Left lobe of liver (tissue), 2 donors: ENCODE measurements at places on chromosomes 16 and 17.
A peak's percentile ranks its signal among the peaks of the same experiment; 100 is the strongest.

DNA sequence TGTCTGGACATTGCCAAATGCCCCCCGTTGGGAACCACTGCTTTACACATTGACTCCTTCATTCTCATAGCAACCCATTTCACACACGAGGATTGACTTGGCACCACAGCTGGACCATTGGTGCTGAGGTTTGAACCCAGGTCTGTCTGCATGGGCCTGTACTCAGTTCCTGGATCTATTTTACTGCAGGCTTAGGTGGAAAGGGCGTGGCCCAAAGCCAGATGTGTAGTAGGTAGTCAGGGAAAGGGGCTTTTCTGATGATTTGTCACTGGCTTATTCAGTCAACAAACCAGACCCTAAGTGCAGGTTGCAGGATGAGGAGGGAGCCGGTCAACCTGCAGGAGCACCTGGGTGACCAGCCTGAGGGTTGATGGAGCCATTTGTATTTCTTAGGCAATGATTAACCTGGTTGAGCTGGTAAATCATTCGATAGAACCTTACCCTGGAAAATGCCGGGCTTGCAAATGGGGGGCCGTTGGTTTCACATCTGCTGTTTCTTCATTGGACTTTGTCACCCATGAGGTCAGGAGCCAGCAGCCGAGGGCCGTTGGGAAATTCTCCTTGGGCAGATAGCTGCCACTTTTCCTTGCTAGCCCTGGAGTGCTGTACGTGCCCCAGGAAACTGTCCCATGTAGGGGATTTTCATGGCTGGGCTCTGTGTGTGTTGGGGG, 104.4 kb downstream of the CMIP start:
- DNase-seq = peak; percentile 92

DNA sequence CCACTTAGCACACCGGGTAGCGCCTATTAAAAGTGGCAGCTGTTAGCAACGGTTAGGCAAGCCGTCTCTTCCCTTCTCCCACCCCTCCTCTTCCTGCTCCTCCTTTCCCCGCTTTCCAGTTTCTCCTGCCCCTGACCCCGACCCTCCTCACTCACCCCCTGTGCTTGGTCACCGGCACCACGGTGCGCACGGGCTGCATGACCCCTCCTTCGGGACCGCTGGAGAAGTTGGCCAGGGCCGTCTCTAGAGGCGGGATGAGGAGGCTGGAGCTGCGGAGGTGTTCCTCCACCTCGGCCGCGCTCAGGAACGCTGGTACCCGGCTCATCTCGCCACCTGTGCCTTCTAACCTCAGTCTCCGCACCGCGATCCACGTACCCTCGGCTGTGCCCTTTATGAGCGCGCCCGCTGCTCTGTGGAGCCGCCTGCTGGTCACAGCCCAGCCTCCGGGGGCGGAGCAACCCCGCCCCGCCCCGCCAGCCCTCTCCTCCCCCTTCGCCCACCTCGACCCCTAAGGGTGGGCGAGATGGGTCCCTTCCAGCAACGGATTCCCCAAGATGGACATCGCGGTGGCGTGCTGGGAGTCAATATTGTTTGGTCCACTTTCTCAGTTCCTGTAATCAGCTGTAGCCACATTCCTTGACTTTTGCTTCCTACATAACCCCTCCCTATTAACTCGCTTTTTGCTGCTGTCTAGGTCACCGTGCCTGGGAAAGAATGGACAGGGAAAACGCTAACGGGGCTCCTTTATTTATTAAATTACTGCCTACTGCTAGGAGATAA, at the start of gene CRYM:
Gene CRYM (minus strand): TSS at position 364 of the 780 bp plus-strand sequence. CDS start 39 bp downstream, at position 325.
- DNase-seq = peak; percentile 79

DNA sequence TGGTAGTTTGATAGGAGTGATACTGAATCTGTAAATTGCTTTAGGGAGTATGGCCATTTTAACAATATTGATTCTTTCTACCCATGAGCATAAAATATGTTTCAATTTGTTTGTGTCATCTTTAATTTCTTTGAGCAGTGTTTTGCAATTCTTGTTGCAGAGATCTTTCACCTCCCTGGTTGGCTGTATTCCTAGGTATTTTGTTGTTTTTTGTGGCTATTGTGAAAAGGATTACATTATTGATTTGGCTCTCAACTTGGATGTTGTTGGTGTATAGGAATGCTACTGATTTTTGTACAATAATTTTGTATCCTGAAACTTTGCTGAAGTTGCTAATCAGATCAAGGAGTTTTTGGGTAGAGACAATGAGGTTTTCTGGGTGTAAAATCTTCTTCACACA, 3.2 kb downstream of the KRTAP9-9 start:
- DNase-seq = no peak

DNA sequence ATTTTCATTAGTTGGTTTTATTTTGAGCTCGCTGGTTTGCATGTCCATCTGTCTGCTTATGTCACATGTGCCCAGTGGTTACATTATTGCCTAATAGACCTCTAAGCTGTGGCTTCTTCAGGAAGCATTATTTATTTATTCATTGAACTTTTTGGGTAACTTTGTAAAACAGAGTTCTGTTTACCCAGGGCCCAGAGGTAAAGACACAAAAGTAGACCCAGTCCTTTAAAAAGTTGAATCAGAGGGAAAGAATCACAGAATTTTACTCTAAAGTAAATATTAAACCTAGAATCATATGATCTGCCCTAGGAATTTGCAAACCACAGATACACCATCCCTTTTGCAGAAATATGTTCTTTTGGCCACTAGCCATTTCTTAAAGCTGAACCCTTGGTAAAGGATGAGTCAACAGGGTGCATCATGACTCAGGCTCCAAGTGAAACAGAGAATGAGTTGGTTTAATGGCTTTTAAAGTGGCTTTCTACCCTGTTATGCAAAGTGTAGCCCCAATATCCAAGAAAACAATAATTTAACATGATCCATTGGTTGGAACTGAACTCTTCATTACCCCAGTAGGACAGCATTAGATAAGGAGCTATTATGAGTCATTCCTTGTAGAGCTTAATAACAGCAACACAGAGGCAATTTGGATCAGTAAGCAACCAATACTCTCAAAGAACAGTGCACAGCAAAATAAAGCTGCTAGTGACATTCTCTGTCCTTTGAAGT, 236.3 kb downstream of the KCNJ2 start:
- DNase-seq = no peak

GRCh38 chr16:4909825-4910224, 27.1 kb downstream of the PPL start:
- DNase-seq = no peak

- no peak for DNase-seq
Measured at GRCh38 chr16:27436065-27436464, 34.1 kb downstream of the IL21R start.

- DNase-seq = no peak
Measured at GRCh38 chr17:12328204-12328603, 307.5 kb downstream of the MAP2K4 start.

DNA sequence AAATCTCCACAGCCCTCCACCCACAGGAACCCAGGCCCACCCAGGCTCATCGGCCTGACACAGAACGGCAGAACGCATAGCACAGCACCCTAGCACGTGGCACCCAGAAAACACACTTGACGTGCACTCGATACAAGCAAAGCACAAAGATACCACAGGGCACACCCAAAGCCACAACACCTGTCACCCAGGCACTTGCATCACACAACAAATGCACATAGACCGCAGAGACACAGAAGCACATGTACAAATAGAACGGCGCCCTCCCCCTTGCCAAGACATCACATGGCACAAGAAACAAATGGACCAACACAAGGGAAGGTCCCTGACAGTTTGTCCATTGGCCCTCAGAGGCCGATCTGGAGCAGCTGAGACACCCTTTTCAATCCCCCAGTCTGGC, 147.7 kb upstream of the WSCD1 start:
- no peak for DNase-seq

GRCh38 chr16:3112881-3113574, 642 bp downstream of the ZNF205 start:
- no peak for DNase-seq

- no peak for DNase-seq
Measured at GRCh38 chr17:15112846-15113617, 152.1 kb downstream of the PMP22 start.

- no peak for DNase-seq
Measured at GRCh38 chr16:84115919-84116719, 623 bp downstream of the MBTPS1 start.

GRCh38 chr16:81497690-81498089, 53.1 kb downstream of the CMIP start:
- no peak for DNase-seq

GRCh38 chr17:1620486-1620885, 8.1 kb downstream of the SLC43A2 start:
- no peak for DNase-seq

GRCh38 chr16:82074019-82074558, 39.0 kb downstream of the HSD17B2 start:
- DNase-seq = no peak

GRCh38 chr17:45038728-45039634, 12.5 kb downstream of the DCAKD start:
- no peak for DNase-seq

- DNase-seq = no peak
Measured at GRCh38 chr17:64355536-64356303, 34.9 kb downstream of the PECAM1 start.

GRCh38 chr17:79629548-79630049, 18.7 kb upstream of the RBFOX3 start:
- DNase-seq = no peak

- DNase-seq = no peak
Measured at GRCh38 chr17:74478420-74479100, 12.1 kb downstream of the CD300A start.

DNA sequence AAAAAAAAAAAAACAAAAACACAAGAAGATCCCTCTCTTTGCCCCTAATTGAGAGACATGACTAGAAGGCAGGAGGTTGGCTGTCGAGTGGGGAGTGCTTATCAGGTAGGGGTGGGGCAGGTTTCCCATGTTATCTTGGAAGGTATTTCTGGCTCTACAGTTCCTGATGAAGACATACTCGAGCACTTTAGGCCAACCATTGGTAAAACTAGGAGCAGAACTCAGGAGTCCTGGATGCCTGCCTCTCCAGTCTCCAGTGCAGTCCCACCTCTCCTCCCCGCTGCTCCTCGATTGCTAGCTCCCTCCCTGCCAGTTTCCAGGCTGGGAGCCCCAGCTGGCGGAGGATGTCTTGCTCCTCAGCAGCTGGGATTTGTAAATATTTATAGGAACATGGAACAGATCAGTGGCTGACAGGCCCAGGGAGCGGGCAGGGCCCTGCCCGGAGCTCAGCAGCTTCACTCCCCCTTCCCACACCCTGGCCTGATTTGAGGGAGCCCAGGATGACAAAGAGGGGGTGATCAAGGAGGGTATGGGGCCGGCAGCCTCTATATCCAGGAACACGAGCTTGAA, 11.4 kb upstream of the C1QL1 start:
- DNase-seq = no peak

DNA sequence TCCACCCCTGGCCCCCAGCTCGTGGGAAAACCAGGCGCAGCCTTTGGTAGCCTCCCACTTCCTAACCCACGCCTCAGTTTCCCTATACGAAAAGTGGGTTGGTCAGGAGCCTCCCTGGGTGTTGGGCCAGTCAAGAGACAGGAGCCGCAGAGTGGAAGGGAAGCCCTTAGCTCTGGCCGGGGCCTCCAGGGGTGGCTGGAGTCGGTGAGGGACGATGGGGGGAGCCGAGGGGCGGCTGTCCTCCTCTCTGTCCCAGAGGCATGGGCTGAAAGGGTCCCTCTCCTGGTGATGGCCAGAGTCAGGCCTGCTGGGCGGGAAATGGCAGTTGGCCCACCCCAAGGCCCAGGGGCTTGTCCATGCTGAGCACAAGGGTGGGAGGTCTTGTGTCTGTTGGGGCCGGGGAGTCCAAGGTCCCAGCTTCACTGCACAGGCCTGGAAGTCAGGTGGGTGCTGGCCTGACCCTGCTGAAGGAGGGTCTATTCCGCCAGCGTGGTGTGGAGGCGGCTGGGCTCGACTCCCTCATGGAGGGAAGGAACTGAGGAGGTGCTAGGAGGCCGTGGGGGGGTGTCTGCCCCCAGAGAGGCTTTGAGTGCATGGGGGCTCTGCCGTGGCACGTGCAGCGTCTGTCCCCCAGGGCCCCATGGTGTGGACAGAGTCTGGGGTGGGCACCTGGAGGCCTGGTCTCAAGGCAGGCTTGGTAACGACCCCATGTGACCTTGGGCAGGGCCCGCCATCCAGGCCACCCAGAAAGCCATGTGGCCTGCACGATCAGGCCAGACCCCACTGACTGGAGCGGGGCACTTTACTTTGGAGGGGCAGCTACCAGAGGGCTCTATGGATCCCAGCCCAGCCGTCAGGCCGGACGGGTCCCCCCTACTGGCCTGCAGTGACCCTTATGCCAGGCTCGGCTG, 1.1 kb downstream of the SLC16A3 start:
- peak; percentile 57 for DNase-seq

DNA sequence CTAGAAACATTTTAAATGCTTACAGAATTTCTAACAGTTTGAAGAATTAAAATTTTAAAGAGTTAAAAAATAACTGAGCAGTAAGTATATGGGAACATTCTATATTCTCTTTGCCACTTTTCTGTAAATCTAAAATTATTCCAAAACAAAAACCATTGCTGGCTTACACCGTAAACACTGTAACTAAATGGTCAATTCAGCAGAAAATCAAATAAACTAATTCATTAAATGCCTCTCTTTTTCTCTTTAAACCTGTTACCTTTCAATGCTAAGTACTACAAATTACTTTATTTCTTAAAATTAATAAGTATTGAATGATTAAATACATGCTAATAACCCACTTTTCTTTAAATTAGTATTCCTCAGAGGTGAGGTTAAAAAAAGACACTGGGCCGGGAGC, 14.0 kb downstream of the TERB1 start:
- DNase-seq = no peak

DNA sequence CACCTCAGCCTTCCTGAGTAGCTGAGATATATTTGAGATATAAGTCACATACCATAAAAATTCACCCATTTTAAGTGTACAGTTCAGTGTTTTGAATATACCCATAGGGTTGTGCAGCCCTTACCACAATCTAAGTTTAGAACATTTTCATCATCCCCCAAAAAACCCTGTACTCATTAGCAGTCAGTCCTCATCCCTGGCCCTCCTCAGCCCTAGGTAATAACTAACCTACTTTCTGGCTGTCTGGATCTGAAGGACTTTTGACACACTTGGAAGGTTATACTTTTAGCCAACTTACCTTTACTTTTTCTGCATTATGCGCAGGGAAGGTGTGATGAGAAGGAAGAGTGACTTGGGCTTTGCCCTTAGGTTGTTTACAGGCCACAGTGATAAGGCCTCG, 4.0 kb upstream of the PLEKHG4 start:
- no peak for DNase-seq

GRCh38 chr16:10100829-10101228, 81.4 kb downstream of the GRIN2A start:
- DNase-seq = no peak

DNA sequence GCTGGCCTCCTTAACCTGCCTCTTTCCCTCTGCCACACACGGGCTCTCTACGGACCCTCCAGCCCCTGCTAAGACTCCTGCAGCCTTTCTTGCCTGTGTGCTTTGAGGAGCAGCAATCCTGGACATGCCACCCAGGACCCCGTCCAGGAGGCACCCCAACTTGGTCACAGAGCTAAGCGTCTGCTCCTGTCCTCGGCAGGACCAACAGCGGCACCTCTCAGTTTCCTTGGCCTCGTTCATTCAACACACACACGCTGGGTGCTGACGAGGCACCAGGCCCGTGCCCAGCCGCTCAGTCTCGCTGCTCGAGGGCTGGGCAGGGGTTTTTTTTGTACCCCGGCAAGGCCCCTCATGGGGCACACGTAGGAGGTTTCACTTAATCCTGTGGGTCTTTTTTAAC, 15.2 kb downstream of the RPH3AL start:
- no peak for DNase-seq

- no peak for DNase-seq
Measured at GRCh38 chr16:48029768-48030167, 126.0 kb downstream of the ABCC12 start.
